ENCODE measurements at places on chromosomes 11 and 22. TPM values are rescaled to one million over a fixed set of nuclear protein-coding genes. Genes with fewer than 3 reads are reported as not detected.

Gene TEX12
- total RNA-seq = 0.93 TPM

Gene PLAAT2
- 4.8 TPM for total RNA-seq

Gene SLC16A8
- total RNA-seq = 12.6 TPM

Gene SHANK3
- 10.6 TPM for total RNA-seq

Gene NRXN2
- total RNA-seq = 83.9 TPM

Gene KCNJ4
- total RNA-seq = 0.93 TPM

Gene OR2D2
- total RNA-seq = 0.38 TPM
